H7 (cell line): ENCODE measurements at places on chromosomes 5 and 9.
A peak's percentile ranks its signal among the peaks of the same experiment; 100 is the strongest.

DNA sequence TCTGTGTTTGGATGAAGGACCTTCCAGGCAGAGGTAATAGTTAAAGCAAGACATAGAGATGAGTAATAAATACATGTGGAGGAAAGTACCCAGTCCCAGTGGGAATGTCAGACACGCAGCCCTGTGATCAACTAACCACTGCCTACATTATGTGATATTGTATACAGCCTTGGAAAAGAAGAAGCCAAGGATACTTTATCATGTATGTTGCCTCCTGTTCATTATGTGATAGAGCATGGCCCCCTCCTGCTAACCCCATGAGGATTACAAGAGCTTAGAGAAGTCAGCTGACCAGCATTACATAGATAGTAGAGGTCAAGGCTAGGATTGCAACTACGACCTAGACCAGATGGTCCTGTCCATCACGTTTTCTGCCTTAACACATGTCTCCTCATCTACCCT lies 497.0 kb upstream of the TNC start:
- no peak for DNase-seq

GRCh38 chr5:132435447-132435846 lies 55.1 kb downstream of the IRF1 start:
- no peak for DNase-seq

GRCh38 chr9:135246248-135247205 lies 159.1 kb downstream of the OLFM1 start:
- no peak for DNase-seq

GRCh38 chr9:4566806-4567205 lies 76.5 kb downstream of the SLC1A1 start:
- DNase-seq, result no peak

DNA sequence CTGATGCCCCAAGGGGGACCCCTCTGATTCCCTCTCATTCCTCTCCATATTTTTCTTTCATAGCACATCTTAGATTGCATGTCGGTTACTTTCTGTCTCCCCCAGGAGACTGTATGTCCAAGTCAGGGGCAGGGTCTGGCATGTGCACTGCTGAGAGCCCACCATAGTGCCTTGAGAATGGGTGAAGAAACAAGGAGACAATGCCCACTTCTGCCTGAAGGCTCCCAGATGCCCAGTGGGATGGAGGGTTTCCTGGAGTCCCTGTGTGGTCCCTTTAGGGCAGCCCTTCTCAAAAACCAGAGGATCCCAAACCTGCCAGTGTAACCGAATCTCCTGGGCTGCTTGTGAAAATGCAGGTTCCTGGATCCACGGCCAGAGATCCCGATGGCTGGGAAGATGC lies 126.5 kb upstream of the LARP1 start:
- no peak for DNase-seq

GRCh38 chr9:28970241-28970654 lies 1397.0 kb upstream of the C9orf72 start:
- DNase-seq, result peak; percentile 12

DNA sequence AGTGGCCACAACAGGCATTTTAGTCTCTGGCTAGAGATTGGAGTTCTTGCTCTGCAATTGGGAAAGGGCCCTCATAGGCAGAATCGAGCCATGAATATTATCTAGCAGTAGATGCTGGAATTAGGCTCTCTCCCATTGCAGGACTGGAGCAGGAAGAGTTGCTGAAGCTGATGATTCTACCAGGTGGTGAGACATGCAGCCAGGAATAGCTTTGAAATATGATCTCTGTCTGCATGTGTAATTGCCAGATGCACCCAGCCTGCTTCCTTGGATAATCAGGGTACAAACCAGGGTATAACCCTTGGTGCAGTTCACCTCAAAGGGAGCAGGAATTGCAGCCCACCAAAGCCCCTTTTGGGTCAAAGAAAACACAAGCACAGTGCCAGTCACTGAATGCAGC lies 211.4 kb upstream of the FTMT start:
- DNase-seq, result no peak

DNA sequence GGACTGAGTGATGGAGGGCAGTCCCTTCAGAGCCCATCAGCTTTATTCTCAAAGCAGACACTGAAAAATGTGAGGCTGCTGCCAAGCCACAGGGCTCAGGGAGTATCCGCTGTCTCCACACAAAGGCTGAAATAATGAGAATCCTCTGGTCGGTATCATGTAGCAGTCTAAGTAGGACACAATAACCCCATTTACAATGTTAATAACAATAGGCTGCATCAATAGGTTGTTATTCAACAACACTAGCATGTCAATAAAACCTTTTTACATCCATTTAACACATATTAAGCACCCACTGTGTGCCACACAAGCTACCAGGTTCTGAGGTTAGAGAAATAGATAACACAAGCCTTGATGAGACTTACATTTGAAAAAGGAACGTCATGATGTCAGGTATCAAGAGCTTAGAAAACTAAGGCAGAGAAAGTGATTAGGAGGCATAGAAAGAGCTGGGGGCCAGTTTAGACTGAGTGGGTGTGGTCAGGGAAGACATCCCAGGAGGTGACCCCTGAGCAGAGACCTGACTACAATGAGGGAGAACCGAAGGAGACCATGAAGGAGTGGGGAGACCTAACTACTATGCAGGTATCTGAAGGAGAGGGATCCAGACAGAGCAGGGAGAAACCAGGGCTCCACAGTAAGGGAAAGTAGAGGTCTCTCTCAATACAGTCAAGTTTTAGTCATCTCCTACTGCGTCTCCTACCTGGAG lies 140.1 kb upstream of the GRIA1 start:
- DNase-seq, result peak; percentile 13

DNA sequence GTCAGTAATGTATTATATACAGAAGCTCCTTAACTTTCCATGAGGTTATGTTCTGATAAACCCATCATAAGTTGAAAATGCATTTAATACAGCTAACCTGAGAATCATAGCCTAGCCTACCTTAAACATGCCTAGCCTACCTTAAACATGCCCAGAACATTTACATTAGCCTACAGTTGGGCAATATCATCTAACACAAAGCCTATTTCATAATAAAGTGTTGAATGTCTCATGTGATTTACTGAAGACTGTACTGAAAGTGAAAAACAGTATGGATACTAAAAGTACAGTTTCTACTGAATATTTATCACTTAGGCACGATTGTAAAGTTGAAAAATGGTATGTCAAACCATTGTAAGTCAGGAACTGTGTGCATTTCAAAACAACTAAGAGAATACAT lies 1.6 kb downstream of the GM2A start:
- DNase-seq, result no peak

DNA sequence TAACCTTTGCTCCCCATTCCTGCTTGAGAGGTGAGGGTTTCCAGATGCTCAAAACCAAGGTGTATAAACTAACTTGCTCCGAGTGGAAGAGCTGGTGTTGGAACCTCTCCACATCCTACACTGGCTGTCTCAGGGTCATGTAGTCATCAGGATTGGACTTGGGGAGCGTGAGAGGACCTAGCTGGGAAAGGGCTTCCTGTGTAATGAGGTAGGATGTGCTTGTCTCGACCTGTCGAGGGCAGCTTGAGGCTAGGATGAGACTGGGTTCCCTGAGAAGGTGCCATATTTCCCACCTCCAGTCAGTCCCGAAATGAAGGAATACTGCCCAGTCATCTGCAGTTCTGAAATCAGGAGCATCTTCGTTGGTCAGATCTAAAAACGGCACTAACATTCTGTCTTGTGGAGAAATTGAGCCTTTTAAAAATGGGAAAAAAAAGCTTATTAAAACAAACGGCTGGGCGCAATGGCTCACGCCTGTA lies 1.3 kb downstream of the CCNI2 start:
- DNase-seq, result peak; percentile 24

- DNase-seq, result no peak
These were observed 15.0 kb downstream of the LPCAT1 start for GRCh38 chr5:1508659-1509290.

- no peak for DNase-seq
These were observed 28.0 kb downstream of the FBXW5 start for GRCh38 chr9:136916330-136917184.

- DNase-seq, result peak; percentile 43
These were observed 29.3 kb upstream of the NKD2 start for GRCh38 chr5:979100-979817.

- DNase-seq, result no peak
These were observed 46.9 kb upstream of the EGFL7 start for GRCh38 chr9:136615631-136616306.

DNA sequence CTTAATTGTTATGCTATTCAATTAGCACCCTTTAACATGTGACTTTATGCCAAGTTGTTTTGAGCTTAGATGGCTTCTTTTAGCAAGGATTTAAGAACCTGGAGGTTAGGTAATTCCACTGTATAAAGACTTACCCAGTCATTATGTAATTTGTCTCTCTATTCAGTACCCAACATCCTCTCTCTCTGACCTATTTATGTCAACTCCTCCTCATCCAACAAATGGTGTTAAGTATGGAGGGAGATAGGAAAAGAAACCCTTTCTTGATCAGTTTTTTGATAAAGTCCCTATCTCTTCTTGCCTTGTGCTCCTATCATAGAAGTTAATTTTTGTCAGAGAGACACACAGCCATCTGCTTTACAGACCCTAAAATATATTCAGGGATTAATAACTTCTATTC lies 181.2 kb upstream of the GPR151 start:
- DNase-seq, result no peak

DNA sequence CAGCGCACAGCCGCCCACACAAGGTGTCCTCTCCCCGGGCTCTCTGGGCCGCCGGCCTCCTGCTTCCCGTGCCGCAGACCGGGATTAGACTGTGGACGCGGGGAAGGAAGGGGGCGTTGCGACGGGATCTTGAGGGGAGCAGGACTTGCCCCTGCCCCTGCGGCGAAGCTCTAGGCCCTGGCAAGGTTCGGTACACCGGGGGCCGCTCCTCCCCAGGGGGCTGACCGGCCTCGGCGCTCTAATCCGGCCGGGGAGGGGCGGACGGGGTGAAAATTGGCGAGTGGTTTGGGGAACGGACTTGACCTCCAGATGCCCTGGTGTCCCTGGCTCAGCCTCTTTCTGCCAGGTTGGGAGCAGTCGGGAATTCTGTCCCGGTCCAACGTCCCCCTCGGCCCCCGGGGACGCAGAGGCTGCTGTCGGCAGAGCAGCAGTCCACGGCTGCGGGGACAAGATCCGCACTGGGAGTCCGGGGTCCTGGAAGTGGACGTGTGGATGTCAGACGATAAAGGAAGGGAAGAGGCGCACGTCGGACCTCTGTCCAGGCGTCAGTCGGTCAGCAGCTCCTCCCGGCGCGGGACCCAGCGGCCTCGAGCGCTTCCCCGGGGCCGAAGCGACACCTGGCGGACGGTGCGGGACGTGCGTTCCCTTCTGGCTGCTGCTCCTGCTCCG lies 1.9 kb upstream of the CNTFR start:
- peak; percentile 97 for DNase-seq

GRCh38 chr5:34415559-34416198 lies 240.4 kb upstream of the RAI14 start:
- DNase-seq, result no peak

DNA sequence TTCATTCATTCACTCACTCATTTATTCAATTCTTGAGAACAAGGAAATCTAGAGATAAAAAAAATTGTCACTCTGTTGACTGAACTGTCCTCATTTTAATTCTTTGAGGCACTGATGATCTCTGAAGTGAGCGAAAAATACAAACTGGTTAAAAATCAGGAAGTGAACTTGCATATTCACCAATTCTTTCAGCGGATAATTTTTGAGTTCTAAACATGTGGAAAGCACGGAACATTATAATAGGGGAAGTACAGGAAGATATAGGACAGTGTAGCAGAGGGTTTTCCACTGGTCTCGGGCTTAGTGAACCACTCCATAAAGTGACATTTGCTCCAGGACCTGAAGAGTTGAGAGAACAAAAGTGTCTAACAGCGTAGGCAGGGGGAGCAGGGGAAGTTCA lies 169.5 kb downstream of the TLR4 start:
- DNase-seq, result no peak

DNA sequence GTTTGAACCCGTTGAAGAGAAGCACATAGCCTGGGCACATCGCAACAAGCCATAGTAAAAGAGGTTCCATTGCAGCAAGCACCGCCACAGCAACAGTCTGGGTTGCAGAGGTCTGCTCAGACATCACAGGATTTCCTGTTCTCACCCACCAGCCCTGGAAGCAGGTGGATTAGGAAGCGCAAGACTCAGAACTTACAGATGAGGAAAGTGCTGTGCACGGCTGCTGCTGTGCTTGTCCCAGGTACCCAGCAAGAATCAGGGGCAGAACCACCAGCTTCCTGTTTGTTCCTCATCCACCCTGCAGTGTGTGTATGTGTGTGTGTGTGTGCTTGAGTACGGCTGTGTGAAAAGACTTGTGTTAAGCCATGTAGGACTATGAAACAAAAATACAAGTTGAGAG lies 124.7 kb upstream of the IRX2 start:
- DNase-seq, result no peak

- no peak for DNase-seq
These were observed 90.9 kb downstream of the PDE6A start for GRCh38 chr5:149853701-149854100.

- peak; percentile 90 for DNase-seq
These were observed at the start of gene WDR41 for GRCh38 chr5:77491783-77492652. Gene WDR41 (minus strand): TSS chr5:77492316. CDS start chr5:77492220, 96 bp downstream.

GRCh38 chr9:13171261-13171660 lies 108.2 kb downstream of the MPDZ start:
- DNase-seq, result no peak

DNA sequence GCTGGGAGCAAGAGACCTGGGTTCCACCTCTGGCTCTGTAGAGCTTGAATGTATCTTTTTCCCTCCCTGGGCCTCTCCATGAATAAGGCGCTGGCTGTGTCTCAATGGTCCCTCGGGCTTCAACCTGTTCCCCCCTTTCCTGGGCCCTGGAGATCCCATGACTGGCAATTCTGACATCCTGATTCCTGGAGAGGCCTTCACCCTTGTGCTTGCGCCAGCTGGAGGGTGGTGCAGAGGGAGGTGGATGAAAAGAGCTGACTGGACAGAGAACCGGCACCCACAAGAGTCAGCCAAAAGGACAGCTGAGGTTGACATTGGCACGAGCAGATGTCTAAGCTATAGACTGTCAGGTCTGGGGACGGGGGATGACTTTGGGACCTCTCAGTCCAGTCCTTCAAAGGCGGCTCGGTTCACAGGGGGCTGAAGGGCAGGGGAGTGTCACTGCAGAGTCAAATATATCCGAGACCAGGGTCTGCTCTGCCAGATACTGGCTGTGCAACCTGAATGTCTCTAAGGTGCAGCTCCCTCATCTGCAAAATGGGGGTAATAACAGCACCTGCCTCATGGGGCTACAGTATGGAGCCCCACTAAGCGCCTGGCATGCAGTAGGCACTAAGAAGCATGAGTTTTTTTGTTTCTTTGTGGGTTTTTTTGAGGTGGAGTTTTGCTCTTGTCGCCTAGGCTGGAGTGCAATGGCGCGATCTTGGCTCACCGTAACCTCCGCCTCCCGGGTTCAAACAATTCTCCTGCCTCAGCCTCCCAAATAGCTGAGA lies 13.8 kb downstream of the DNM1 start:
- DNase-seq, result peak; percentile 33

- no peak for DNase-seq
These were observed 91.6 kb downstream of the UBE2QL1 start for GRCh38 chr5:6540111-6540827.

- DNase-seq, result no peak
These were observed 27.5 kb downstream of the ADRB2 start for GRCh38 chr5:148853868-148854267.

- DNase-seq, result no peak
These were observed 24.7 kb upstream of the ACOT12 start for GRCh38 chr5:81418606-81419005.
